Activated CD4-positive, alpha-beta T cell treated with anti-CD3 and anti-CD28 coated beads, Interleukin-2, amount 10 ng/mL, durations not matched to agents 7 days and 5 days (primary cell): ENCODE measurements at places on chromosomes 2 and 18. TPM values are rescaled to one million over a fixed set of nuclear protein-coding genes. Genes with fewer than 3 reads are reported as not detected.

GRCh38 chr2:164523009-164523408 lies 98.3 kb downstream of the GRB14 start:
- DNase-seq: no peak

DNA sequence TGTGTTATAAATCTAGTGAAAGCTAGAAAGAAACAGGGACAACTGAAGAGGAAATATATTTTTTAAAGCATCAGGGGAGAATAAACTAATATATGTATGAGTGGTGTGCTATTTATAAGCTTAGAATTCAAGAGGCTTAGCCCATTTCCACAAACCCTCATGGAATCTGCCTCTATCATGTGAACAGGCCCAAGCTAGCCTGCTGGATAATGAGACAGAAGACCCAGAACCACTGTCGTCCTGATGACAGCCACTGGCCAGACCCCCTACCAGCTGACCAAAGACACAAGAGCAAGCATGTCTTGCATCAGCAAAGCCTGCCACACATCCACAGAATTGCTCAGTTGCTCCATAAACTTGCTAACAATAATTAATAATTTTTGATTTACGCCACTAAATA lies 382.3 kb upstream of the NXPH2 start:
- DNase-seq: no peak

GRCh38 chr2:72136331-72136730 lies 11.3 kb downstream of the CYP26B1 start:
- no peak for DNase-seq

DNA sequence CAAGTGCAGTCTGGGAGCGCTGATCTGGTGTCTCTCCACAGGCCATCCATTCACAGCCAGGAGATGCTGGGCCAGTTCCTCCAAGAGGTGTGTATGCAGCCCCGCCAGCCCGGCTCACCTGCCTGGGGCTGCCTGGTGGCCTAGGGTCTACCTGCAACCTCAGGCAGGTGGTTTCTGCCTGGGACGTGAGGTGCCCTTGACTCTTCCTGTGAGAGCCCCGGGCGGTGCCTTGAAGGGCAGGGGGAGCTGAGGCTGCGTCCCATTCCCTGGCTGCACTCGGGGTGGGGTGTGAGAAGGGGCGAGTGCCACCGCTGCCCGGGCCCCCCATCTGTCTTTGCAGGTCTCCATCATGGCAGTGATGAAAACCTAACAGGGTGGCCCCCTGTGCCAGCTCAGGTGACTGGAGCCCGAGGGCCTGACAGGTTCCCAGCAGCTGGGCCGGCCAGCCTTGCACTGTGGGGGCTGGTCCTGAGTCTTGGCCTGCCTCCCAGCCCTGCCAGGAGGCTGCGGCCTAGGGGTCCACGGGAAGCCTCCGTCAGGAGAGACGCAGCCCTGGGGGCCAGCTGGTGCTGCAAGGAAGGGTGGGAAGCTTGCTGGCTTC lies 11.9 kb downstream of the CAPN10 start:
- no peak for DNase-seq

DNA sequence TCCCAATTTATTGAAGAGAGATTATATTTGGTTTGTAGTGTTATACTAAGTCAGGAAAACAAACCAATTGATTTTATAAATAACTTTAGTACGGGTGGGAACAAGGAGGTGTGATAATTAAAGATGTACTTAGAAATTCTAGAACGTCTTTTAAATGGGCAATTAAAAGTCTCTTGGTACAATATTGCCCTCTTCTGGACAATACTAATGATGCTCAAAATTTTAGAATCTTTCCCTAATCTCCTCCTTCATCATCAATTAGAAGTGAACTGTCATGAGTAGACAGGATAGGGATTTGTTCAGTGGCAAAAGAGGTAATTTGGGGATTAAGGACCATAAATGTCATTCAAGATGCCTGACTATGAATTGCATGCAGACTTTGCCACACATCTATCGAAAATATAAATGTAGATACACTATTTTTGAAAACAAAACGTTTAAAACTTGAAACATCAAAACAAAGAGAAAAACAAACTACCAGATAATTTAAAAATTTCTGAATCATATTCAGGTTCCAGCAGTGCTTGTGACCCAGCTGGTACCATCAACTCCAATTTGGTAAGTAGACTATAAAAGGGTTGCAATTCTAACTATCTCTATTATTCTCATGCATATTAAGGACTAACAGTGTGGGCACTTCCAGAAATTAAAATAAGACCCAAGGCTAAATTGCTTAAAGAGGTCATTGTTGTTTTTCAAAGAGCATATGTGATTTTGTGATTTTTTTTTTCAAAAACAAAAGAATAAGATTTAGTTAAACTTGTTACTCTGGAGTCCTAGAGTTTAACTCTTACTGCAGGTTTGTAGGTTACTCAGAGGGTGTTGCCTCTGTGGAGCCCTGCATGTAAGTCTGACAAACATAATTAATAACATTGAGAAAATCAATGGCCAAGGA lies 123.5 kb downstream of the LAMA3 start:
- no peak for DNase-seq

DNA sequence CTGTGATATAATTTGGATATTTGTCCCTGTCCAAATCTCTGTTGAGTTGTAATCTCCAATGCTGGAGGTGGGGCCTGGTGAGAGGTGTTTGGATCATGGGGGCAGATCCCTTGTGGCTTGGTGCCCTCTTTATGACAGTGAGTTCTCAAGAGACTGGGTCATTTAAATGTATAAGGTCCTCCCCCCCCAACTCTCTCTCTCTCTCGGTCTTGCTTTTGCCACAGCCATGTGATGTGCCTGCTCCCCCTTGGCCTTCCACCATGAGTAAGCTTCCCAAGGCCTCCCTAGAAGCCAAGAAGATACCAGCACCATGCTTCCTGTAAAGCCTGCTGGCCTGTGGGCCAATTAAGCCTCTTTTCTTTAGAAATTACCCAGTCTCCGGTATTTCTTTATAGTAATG lies 58.6 kb downstream of the FN1 start:
- no peak for DNase-seq

- DNase-seq: no peak
Observed at GRCh38 chr18:13622751-13623150, 103.6 kb downstream of the FAM210A start.

GRCh38 chr2:168120310-168120709 lies 127.1 kb downstream of the STK39 start:
- no peak for DNase-seq

- DNase-seq: no peak
Observed at GRCh38 chr2:53768242-53768542, 588 bp downstream of the CHAC2 start.

Gene SANBR
- 11.6 TPM for total RNA-seq

Gene YES1
- total RNA-seq: 10.1 TPM

Gene DAW1
- total RNA-seq: not detected
